HFFc6 (cell line): ENCODE measurements at places on chromosomes 5 and 9. TPM values are rescaled to one million over a fixed set of nuclear protein-coding genes. Genes with fewer than 3 reads are reported as not detected.

Gene WDR31
- total RNA-seq: 0.89 to 1.4 TPM (median 1.3 TPM) in 3 replicates

Gene IL9
- not detected in 3 replicates for total RNA-seq

- H3K27ac ChIP-seq: no peak overlapping the region
- no peaks in the 10 kb centered on the region; the same call in 1 of the 2 replicates for H3K27me3 ChIP-seq
- H3K4me3 ChIP-seq: no peak overlapping the region
- no peaks in the 10 kb centered on the region for H3K36me3 ChIP-seq
- DNase-seq: no peak
These were observed 153.9 kb downstream of the PRELID2 start for GRCh38 chr5:145681216-145681615.

DNA sequence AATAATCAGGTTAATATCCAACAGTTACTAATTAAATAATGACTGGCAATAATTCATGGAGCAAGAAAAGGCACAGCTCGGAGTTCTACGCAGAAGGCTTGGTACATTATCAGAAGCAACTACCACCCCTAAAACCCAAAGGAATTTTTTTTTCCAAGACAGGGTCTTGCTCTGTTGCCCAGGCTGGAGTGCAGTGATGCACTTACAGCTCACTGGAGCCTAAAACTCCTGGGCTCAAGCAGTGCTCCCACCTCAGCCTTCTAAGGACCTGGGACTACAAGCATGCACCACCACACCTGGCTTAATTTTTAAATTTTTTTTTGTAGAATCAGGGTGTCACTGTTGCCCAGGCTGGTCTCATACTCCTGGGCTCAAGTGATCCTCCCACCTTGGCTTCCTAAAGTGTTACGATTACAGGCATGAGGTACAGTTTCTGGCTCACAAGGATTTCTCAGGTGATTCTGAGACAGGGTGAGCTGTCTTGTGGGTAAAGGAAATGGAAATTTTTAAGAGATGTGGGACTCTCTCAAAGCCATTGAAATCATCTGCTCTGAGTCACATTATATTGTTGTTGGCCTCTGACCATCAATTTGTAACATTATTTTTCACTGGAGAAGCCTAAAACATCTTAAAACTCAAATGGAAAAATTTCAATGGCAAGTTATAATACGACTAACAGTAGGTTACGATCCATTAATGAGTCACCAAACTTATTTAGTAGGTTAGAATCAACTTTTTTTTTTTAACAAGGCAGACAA, 19.7 kb upstream of the HSDL2 start:
- peaks cover 13% of the 10 kb centered on the region for H3K4me1 ChIP-seq
- H3K4me3 ChIP-seq: no peak overlapping the region
- no peak overlapping the region for H3K27ac ChIP-seq
- H3K27me3 ChIP-seq: no peaks in the 10 kb centered on the region; the same call in 1 of the 2 replicates
- DNase-seq: peak; percentile 41

- H3K4me3 ChIP-seq: peak overlapping the region; percentile 37
- peaks cover 63% of the 10 kb centered on the region for H3K4me1 ChIP-seq
- H3K27me3 ChIP-seq: peaks cover 1% of the 10 kb centered on the region; the same call in 1 of the 2 replicates
These were observed 74.9 kb upstream of the NIPAL4 start for GRCh38 chr5:157384971-157385709.
